Activated CD4-positive, alpha-beta T cell treated with anti-CD3 and anti-CD28 coated beads, Interleukin-2, amount 50 U/mL, for 48 hours (primary cell): ENCODE measurements at places on chromosomes 13 and 19.
A peak's percentile ranks its signal among the peaks of the same experiment; 100 is the strongest.

- DNase-seq = no peak
Measured at GRCh38 chr19:7597689-7598088, 2.0 kb downstream of the CAMSAP3 start.

GRCh38 chr13:48502601-48503319 lies 30.1 kb downstream of the RCBTB2 start:
- DNase-seq = no peak

DNA sequence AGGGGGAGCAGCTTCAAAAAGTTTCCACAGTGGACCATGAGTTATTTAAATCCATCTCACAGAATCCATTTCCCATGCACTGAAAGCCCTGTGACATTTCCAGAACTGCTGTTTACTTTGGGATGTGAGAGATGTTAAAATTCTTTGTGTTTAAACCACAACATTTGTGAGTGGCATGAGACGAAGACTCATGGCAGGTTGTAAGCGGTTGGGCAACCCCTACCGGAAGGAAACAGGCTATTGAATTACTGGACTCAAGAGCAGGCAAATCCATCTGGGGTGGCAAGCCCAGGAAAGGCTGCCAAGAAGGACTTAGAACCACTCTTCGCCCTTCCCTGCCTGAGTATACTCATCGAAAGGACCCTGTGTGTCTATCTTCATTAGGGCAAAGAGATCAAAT lies 22.3 kb upstream of the CLDN10 start:
- DNase-seq = no peak

DNA sequence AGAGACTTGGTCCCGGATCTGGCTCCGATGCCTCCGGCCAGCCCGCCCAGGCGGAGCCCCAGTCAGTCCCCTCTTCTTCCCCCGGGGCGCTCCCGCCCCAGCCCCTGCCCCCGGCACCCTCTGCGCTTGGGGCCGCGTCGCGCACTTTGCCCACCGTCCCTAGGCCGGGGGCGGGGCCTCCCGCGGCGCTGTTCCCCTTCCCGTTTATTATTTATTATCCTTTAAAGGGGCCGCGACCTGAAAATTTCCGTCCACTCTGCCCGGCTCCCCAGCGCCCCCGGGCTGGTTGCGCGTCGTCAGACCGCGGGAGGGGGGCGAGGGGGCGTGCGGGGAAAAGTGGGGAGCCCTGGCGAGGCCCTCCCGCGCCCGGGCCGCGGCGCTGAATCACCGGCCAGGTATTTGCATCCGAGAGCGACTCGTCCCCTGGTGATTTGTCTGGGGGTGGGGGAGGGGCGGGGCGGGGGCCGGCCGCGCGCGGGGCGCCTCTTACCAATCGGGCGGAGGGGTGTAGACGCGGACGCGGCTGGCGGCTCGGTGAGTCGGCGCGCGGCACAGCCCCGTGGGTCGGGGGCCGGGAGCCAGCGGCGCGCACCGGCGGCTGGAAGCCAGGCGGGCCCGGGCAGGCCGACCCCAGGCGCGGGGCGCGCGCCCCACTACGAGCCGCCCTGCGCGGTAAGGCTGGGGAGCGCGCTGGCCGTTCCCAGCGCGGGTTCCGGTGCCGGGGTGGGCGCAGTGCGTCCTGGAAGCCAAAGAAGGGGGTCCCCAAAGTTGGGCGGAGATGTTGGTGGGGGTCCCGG lies at the start of gene ARID3A:
ARID3A (plus strand) TSS at position 510 of the 797 bp plus-strand sequence. CDS start 3,494 bp downstream, outside the sequence.
- DNase-seq = peak; percentile 80

GRCh38 chr19:34226036-34226435 lies 28.3 kb upstream of the GARRE1 start:
- DNase-seq = peak; percentile 19

DNA sequence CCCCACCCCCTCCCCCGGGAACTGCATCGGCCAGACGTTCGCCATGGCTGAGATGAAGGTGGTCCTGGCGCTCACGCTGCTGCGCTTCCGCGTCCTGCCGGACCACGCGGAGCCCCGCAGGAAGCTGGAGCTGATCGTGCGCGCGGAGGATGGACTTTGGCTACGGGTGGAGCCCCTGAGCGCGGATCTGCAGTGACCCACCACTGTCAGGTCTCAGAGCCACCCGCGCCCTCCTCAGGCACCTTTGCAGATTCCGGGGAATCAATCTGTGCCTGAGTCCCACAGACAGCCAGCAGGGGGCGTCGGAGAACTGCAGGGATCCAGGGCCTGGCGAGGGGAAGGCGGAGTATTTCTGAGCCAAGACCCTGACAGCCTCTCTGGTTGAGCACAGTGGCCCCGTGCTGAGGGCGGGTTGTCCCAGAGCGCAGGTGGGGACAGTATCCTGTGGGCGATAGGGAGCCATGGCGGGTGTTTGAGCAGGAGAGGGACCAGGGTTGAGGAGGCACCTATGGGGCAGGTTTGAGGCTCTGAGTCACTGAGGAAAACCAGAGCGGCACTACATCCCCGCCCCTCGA lies 30.4 kb upstream of the CYP4F8 start:
- peak; percentile 91 for DNase-seq

- no peak for DNase-seq
Measured at GRCh38 chr13:44133626-44134025, 240.0 kb upstream of the SERP2 start.

- no peak for DNase-seq
Measured at GRCh38 chr13:30806784-30807183, 71.4 kb downstream of the ALOX5AP start.

DNA sequence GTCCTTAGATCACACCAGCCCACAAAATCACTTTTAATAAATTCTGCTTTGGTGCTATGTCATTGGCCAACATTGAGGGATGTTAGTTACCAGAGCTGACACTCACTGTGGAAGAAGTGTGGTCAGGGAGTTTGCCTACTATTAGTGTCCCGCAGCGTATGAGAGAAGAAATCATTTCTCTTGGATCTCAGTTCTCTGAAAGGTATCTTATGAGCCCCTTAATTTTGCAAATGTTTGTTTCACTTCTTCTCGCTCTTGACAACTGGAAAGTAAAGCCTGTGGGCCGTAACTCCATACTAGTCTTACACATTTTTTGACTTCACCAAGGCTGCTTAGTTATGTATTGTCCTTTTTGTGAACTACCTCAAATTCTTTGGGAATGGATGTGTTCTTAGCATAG lies 80.9 kb downstream of the FLT1 start:
- DNase-seq = no peak

DNA sequence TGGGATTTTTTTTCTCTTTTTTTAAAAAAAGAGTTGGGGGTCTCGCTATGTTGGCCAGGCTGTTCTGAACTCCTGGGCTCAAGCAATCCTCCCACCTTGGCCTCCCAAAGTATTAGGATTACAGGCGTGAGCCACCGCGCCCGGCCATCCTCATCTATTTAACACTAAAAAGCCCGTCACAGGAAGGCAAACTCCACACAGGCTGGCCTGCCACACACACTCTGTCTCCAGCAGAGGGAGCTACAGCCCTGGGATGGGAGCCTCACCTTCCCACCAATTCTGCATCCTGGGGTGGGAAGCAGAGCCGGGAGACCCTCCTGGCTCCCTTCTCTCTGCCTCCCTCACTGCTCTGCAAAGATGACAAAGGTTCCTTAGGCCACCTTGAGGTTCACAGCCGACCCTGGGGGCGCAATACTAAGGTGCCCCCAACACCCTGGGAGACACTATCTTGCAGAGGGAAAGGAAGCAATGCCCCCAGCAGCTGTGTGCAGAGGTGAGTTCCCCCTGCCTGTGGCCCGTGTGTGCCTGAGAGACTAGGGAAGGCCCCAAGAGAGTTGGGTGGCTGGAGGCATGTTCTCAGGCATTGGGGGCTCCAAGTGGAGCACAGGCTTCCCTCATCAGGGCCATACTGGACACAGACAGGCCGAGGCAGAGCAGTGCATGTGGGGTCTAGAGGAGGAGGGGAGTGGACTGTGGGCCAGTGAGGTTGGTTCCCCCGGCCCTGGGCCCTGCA lies 27.4 kb upstream of the TIMM44 start:
- DNase-seq = peak; percentile 22

DNA sequence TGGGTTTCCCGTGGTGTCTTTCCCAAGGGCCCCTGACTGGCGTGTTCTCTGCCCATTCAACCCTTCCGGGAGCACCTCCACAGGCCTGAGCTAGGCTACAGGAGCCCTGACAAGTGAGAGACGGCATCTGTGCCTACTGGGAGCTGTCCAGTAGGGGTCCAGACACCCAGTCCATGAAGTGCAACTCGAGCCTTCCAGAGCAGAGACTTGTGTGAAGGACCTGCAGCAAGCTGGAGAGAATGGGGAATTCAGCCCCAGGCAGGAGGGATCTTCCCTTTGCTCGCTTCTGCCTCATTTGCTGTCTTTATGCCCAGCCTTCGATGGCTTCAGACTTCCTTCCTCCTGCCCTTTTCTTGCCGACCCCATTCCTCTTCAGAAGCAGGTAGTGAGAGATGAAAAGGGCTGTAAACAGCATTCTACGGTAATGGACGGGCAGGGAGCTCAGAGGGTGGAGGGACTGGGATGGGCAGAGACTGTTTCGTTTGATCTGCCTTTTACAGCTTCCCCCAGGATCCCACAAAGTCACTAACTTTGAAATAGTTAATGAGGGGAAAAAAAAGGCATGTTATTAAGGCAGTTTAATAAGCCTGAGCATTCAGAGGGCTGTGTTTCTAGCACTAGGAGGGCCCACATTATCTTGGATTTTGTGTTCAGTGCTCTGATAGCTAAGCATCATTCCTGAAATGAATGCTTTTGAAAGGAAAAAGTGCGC lies 327.6 kb downstream of the FGF9 start:
- no peak for DNase-seq

DNA sequence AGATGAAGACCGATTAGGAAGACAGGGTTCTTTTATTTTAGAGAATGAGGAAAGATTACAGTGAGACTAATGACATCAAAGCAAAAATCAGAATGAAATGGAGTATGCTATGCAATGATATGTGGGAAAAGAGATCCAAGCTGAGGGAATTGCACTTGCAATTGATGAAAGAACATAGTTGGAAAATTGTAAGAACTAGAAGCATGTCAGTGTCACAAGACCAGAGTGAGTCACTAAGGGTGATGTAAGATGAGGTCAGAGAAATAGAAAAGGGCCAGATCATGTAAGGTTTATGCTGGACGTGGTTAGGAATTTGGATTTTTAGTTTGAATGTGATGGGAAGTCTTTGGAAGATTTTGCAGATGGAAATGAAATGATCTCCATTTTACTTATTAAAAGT lies 1937.3 kb downstream of the OLFM4 start:
- DNase-seq = no peak

DNA sequence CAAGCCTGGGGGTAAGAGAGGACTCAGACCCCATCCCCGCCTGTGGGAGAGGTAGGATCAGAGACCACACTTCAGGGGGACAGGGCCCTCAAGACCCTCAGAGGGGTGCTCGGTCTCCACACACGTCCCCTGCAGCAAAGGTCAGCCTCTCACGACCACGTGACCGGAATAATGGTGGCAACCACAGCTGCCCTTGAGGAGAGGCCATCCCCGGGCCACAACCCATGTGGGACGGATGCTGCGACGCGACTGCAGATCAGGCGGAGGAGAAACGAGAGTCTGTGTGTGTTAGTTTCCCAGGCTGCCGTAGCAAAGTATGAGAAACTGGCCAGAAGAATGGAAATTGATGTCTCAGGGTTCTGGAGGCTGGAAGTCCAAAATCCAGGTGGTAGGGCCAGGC lies 8.9 kb downstream of the MED25 start:
- no peak for DNase-seq

GRCh38 chr19:944171-944567 lies 18.3 kb downstream of the ARID3A start:
- DNase-seq = no peak

- DNase-seq = peak; percentile 74
Measured at GRCh38 chr19:19460761-19461265, 54.5 kb downstream of the TSSK6 start.

- peak; percentile 71 for DNase-seq
Measured at GRCh38 chr19:39212375-39212742, 8.3 kb upstream of the SYCN start.

DNA sequence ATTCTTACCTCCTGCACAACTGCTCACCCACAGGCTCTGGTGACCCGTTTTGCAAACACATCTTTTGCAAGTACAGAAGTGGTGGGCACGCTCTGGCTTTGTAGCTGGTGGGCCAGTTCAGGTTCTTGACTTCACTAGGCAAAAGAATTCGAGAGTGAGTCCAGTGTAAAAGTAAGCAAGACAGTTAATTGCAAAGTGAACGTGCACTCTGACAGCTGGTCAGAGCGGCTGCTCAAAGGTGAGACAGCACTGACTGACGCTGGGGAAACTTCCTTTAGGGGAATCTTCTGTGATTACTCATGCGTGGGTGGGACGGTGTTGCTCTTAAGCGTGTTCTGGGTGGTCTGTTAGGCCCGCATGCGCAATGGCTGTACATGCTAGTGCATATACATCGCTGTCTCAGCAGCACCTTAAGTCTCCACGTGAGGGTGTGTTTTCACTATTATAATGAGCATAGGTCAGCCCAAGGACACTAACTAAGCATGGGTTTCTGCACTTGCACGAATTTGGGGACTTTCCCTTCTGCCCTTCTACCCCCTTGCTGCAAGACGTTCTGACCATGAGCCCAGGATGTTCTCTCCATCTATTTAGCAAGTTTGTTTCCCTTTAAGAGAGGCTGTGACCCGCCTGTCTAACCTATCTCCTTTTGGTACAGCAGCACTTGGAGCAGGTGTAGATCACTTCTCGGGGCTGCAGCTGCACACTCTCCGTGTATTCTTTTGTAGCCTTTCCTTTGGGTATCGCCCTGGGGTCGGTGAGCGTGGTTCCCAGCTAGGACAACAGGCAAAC lies 30.2 kb upstream of the CD33 start:
- DNase-seq = no peak

GRCh38 chr13:107395927-107396662 lies 819.2 kb downstream of the LIG4 start:
- no peak for DNase-seq

DNA sequence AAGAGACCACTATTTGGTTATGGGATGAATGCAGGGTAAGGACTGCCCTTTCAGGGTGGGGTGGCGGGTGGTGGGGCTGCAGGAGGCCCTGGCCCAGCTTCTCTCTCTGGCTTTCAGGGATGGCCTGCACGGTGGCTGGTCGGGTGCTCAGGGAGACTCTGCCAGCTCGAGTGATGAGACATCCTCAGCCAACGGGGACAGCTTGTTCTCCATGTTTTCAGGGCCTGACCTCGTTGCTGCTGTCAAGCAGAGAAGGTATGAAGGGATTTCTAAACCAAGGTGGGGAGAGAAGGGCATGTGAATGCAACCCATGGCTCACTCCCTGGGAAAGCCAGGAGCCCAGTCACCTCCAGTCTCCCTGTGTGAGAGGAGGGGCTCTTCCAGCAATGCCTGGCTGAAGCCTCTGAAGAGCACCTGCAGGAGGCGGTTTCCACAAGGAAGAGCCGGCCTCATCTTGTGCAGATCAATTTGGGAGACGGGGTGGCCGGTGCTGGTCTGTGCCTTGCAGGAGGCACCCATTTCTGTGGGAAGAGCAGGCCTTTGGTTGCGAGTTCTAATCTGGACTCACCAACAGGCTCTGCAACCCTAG lies 16.0 kb upstream of the GPI start:
- DNase-seq = no peak
